Spleen (tissue), 13 donors: ENCODE measurements at places on chromosomes 2 and 18. TPM values are rescaled to one million over a fixed set of nuclear protein-coding genes. Genes with fewer than 3 reads are reported as not detected.
A peak's percentile ranks its signal among the peaks of the same experiment; 100 is the strongest.

DNA sequence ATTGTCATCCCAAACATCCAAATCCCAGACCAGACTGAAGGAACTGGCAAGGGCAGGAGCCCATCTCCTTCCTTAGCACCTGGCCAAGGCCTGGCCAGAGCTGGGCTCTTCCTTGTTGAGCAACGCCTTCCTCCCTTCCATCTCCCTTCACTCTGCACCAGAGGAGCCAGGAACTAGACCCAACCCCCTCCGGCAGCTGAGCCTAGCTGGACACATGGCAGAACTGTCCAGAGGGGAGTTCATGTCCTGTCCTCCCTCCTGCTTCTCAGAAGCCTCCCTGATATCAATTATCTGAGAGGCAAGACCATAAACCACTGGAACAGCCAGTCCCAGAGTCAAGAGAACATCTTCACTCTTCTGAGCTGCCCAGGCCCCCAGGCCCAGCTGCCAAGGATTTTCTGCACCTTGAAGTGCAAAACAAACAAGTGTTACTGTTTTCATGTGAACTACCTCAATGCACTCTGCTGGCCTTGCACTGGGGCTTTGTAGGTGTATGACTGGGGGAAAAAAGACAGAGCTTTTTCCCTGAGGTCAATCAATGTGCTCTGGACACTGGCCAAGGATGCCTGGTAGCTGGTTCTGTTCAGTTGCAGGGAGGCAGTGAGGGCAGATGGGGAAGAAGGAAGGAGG lies 107.6 kb upstream of the MSH6 start:
- DNase-seq, result no peak
- no peaks in the 10 kb centered on the region for H3K27me3 ChIP-seq
- H3K4me3 ChIP-seq, result no peak overlapping the region
- no peaks in the 10 kb centered on the region for H3K4me1 ChIP-seq
- no peaks in the 10 kb centered on the region for H3K36me3 ChIP-seq

GRCh38 chr2:53802617-53803151 lies 15.8 kb downstream of the ERLEC1 start:
- H3K27me3 ChIP-seq, result no peaks in the 10 kb centered on the region
- DNase-seq, result no peak
- no peaks in the 10 kb centered on the region for H3K4me1 ChIP-seq
- peaks cover 34% of the 10 kb centered on the region for H3K36me3 ChIP-seq
- H3K4me3 ChIP-seq, result no peak overlapping the region

- no peaks in the 10 kb centered on the region for H3K36me3 ChIP-seq
- no peaks in the 10 kb centered on the region for H3K27me3 ChIP-seq
- H3K4me1 ChIP-seq, result no peaks in the 10 kb centered on the region
- no peak overlapping the region for H3K4me3 ChIP-seq
- H3K27ac ChIP-seq, result no peak overlapping the region
Observed at GRCh38 chr2:174546519-174547506, 50.8 kb downstream of the WIPF1 start.

DNA sequence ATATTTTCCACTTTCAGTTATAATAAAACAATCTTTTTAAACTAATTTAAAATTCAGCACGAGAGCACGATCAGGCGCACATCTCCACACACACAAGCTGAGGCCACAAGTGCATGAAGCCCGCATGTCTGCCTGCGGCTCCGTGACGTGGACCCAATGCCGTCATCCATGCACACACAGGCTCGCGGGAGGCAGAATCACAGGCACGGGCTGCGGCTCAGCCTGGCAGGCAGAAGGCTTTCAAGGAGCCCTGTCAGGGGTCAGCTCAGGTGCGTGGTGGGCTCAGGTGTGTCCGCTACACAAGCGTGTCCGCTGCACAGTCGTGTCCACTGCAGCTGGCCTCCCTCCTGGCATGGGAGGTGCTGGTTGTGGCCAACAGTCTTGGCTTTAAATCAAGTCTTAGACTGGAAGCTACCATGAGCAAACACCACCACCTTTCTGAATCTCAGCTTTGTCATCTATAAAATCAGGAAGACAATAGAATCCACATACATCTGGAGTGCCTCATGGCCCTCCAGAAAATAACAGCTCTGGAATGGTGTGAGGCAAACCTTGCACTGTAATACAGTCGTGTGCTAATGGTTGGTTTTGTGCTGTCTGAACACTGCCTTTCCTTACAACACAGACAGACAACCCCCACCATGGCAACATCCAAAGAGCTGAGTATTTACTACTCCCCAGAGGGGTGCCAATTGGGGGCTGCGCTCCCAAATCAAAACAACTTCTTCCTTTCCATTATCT lies 210.1 kb downstream of the NDUFA10 start:
- H3K4me3 ChIP-seq, result no peak overlapping the region
- no peaks in the 10 kb centered on the region for H3K4me1 ChIP-seq
- H3K36me3 ChIP-seq, result no peaks in the 10 kb centered on the region
- DNase-seq, result peak; percentile 63
- H3K27me3 ChIP-seq, result no peaks in the 10 kb centered on the region

DNA sequence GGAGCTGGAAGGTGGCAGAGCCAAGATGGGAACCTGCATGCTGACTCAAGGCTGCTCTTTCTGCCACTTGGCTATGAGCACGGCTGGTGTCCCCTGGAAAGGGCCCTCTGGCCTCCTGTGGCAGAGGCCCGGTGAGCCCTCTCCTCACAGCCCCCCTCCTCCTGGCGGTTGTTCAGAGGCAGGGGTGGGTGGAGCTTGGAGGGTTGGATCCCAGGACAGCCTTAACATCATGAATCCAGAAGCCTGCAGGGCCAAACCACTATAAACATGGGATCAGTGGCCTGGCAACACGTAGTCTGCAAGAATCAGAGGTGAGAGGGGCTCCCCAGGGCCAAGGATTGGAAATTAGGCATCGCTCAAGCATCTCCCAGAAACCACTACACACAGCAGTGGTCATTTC lies 48.5 kb upstream of the LOXHD1 start:
- DNase-seq, result no peak
- H3K36me3 ChIP-seq, result no peaks in the 10 kb centered on the region

- DNase-seq, result peak; percentile 93
- no peaks in the 10 kb centered on the region for H3K27me3 ChIP-seq
- H3K27ac ChIP-seq, result peak overlapping the region; percentile 15
- no peak overlapping the region for H3K4me3 ChIP-seq
Observed at GRCh38 chr2:233422050-233422639, 67.9 kb downstream of the DGKD start.

- no peak overlapping the region for H3K4me3 ChIP-seq
- no peak for DNase-seq
- no peaks in the 10 kb centered on the region for H3K36me3 ChIP-seq
- H3K27me3 ChIP-seq, result no peaks in the 10 kb centered on the region
Observed at GRCh38 chr18:51339856-51340255, 142.4 kb upstream of the MEX3C start.

GRCh38 chr2:6942848-6943247 lies 25.6 kb downstream of the RNF144A start:
- peaks cover 19% of the 10 kb centered on the region for H3K4me1 ChIP-seq
- peak overlapping the region; percentile 30 for H3K27ac ChIP-seq
- DNase-seq, result no peak

GRCh38 chr2:58289029-58289428 lies 47.9 kb upstream of the FANCL start:
- H3K27me3 ChIP-seq, result no peaks in the 10 kb centered on the region
- H3K36me3 ChIP-seq, result no peaks in the 10 kb centered on the region
- H3K4me1 ChIP-seq, result no peaks in the 10 kb centered on the region
- DNase-seq, result no peak
- H3K27ac ChIP-seq, result no peak overlapping the region

- no peaks in the 10 kb centered on the region for H3K36me3 ChIP-seq
- H3K4me1 ChIP-seq, result peaks cover 25% of the 10 kb centered on the region
- H3K4me3 ChIP-seq, result no peak overlapping the region
- no peak overlapping the region for H3K27ac ChIP-seq
- H3K27me3 ChIP-seq, result no peaks in the 10 kb centered on the region
- no peak for DNase-seq
Observed at GRCh38 chr2:28678944-28679343, 72.7 kb upstream of the PPP1CB start.

DNA sequence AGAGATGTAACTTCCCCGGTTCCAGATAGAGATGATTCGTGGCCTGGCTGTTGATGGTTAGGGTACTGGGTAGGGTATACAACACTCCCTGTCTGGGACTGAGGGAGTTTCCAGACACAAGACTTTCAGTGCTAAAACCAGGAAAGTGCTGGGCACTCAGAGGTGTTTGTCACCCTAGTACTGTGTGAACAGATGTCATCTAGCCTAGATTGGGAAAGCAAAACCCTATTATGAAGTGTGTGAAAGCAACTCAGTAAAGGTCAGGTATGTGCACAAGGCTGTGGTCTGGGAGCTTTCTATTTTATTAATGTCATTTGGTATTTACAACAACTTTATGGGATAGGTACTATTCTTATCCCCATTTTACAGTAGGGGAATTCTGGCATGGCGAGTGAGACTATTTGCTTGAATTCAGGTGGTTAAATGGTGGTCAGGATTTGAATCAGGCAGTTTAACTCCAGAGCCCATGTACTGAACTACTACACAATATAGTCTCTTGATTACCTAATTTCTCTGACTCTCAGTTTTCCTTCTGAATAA lies 2.6 kb downstream of the BZW1 start:
- H3K36me3 ChIP-seq, result peaks cover 60% of the 10 kb centered on the region
- no peak overlapping the region for H3K27ac ChIP-seq
- H3K27me3 ChIP-seq, result no peaks in the 10 kb centered on the region
- H3K4me1 ChIP-seq, result peaks cover 43% of the 10 kb centered on the region

- DNase-seq, result peak; percentile 49
- H3K4me1 ChIP-seq, result peaks cover 43% of the 10 kb centered on the region
- no peak overlapping the region for H3K27ac ChIP-seq
- no peak overlapping the region for H3K4me3 ChIP-seq
Observed at GRCh38 chr2:3633982-3634595, 23.9 kb upstream of the ALLC start.

GRCh38 chr2:189402932-189403331 lies 38.3 kb upstream of the WDR75 start:
- H3K4me3 ChIP-seq, result no peak overlapping the region
- DNase-seq, result no peak
- H3K27me3 ChIP-seq, result no peaks in the 10 kb centered on the region

DNA sequence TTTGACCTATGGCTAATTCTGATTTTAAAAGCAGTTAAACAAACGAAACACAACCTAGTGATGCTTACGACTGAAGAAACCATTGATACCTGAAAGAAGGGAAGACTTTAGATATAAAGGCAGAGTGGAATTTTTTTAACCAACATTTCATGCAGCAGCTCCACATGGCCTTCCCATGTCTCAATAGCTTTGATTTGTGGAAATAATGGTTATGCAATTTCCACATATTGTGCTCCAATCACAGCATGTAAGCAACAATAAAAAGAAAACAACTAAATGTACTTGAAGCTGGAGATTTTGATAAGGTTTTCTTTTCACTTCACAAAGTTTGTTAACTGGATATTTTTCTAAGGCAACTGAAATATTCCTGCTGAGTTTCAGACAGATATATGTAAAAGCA lies 82.0 kb upstream of the SLC39A10 start:
- no peaks in the 10 kb centered on the region for H3K36me3 ChIP-seq
- H3K4me3 ChIP-seq, result no peak overlapping the region
- H3K27me3 ChIP-seq, result no peaks in the 10 kb centered on the region
- peaks cover 42% of the 10 kb centered on the region for H3K4me1 ChIP-seq
- no peak for DNase-seq
- peak overlapping the region; percentile 46 for H3K27ac ChIP-seq

- no peak overlapping the region for H3K27ac ChIP-seq
- H3K4me3 ChIP-seq, result no peak overlapping the region
- peaks cover 6% of the 10 kb centered on the region for H3K36me3 ChIP-seq
- no peaks in the 10 kb centered on the region for H3K27me3 ChIP-seq
- no peak for DNase-seq
Observed at GRCh38 chr2:159832858-159833257, 34.9 kb upstream of the CD302 start.

GRCh38 chr18:34870555-34871310 lies 160.6 kb downstream of the DTNA start:
- no peak overlapping the region for H3K4me3 ChIP-seq
- H3K27ac ChIP-seq, result no peak overlapping the region
- no peaks in the 10 kb centered on the region for H3K27me3 ChIP-seq
- no peaks in the 10 kb centered on the region for H3K36me3 ChIP-seq
- no peak for DNase-seq

- no peak overlapping the region for H3K4me3 ChIP-seq
- peaks cover 7% of the 10 kb centered on the region for H3K27me3 ChIP-seq
- no peak for DNase-seq
- H3K36me3 ChIP-seq, result peaks cover 56% of the 10 kb centered on the region
- no peak overlapping the region for H3K27ac ChIP-seq
Observed at GRCh38 chr2:26190369-26190768, 17.5 kb downstream of the GAREM2 start.

DNA sequence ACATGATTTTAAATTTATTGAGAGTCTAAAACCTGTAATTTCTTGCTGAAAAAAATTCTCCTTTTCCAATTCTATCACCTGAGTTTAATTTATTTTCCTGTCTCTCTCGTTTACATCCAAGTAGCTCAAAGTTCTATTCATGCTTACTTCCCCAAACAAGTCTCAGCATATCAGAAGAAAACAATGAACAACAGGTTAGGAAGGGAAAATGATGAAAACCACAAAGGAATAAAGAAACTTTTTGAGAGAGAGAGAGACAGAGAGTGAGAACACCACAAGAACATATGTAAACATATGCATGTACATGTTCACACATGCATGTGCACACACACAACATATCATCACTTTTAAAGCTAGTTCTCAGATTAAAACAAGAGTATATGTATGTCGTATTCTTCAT lies 112.1 kb downstream of the STRN start:
- H3K4me1 ChIP-seq, result no peaks in the 10 kb centered on the region
- DNase-seq, result no peak
- H3K27ac ChIP-seq, result no peak overlapping the region
- peaks cover 50% of the 10 kb centered on the region for H3K36me3 ChIP-seq
- no peak overlapping the region for H3K4me3 ChIP-seq

- DNase-seq, result peak; percentile 55
- H3K4me1 ChIP-seq, result no peaks in the 10 kb centered on the region
Observed at GRCh38 chr2:96679848-96680247, 37.3 kb downstream of the FER1L5 start.

- H3K27ac ChIP-seq, result peak overlapping the region; percentile 34
- no peak overlapping the region for H3K4me3 ChIP-seq
- no peak for DNase-seq
- H3K27me3 ChIP-seq, result no peaks in the 10 kb centered on the region
Observed at GRCh38 chr18:53567929-53568574, 656.4 kb downstream of the MBD2 start.

CHRND gene
- not detected for polyA plus RNA-seq

CPLX4 gene
- not detected for polyA plus RNA-seq

ANKRD44 gene
- 16.3 TPM for polyA plus RNA-seq

GRB14 gene
- polyA plus RNA-seq, result 6.7 TPM

AQP12A gene
- polyA plus RNA-seq, result 1.8 TPM

KIF1A gene
- 0.11 TPM for polyA plus RNA-seq

WNT6 gene
- 4.0 TPM for polyA plus RNA-seq

GKN1 gene
- polyA plus RNA-seq, result not detected
